ENCODE measurements at places on chromosomes 4 and X.

DNA sequence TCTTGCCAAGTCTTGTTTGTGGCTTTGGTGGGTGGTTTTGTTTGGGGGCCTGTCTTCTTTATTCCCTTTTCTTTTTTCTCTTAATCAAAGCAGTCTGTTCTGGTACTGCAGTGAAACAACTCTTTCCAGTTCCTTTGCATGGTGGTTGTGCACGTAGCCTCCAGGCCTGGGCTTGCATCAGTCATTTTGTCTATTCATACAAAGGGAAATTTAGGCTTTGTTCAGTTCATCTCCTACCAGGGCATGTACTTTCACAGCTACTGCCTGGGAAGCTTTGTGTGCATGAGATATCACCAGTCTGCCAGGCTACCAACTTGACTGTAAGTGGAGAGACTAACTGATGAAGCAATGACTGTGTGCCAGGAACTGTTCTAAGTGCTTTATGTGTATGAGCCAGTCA is 8.5 kb downstream of the TRIM2 start:
- no peak for DNase-seq

DNA sequence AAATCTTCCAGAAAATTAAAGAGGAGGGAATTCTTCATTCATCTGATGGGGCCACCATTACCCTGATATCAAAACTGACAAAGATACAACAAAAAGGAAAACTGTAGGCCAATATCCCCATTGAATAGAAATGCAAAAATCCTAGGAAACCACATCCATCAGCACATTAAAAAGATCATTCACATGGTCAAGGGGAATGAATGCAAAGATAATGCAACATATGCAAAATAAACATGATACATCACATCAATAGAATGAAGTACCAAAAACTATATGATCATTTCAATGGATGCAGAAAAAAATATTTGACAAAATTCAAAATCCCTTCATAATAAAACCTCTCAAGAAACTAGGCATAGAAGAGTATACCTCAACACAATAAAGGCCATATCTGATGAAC is 108.9 kb upstream of the SH3RF1 start:
- DNase-seq: no peak

GRCh38 chr4:85368932-85369331 is 106.0 kb upstream of the ARHGAP24 start:
- no peak for DNase-seq

- DNase-seq: no peak
Measured at GRCh38 chr4:88189881-88190585, 31.6 kb upstream of the ABCG2 start.

- DNase-seq: peak; percentile 55
Measured at GRCh38 chr4:155552180-155552579, 114.5 kb upstream of the GUCY1A1 start.

GRCh38 chrX:152884171-152884570 is 13.7 kb upstream of the ZNF185 start:
- DNase-seq: no peak

DNA sequence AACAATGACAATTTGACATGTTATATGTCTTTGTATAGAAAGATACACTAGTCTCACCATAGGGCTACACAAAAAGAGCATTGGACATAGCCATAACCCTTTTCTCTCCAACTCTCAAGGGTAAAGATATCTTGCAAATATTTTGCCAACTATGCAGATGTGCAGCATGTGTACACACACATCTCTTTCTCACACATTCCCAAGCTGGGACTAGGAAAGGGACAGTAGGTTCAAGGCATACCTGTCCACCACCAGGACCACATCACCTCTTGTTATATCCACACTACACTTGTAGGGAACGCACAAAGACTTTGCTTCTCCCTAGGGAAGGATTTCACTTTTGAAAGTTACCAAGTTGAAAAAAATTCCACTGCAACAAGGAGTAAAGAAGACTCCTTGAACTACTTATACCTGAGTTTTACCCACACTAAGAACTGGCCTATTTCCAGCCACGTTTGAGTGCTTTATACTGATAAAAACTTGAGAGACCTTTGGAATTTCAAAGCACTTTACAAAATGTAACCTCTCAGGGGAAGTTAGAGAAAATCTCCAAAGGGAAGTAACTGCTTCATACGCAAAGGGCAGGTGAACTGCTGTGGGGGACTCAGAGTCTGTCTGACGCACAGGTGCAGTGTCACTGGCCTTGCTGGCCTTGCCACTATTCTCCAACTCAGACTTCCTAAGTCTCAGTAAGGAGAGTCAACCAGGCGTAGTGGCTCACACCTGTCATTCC is 36.9 kb downstream of the NR3C2 start:
- no peak for DNase-seq

- DNase-seq: no peak
Measured at GRCh38 chr4:10981576-10981975, 297.0 kb upstream of the CLNK start.

GRCh38 chr4:176533159-176533558 is 213.4 kb downstream of the SPCS3 start:
- DNase-seq: no peak

- no peak for DNase-seq
Measured at GRCh38 chr4:5890063-5890727, 2.7 kb downstream of the CRMP1 start.

DNA sequence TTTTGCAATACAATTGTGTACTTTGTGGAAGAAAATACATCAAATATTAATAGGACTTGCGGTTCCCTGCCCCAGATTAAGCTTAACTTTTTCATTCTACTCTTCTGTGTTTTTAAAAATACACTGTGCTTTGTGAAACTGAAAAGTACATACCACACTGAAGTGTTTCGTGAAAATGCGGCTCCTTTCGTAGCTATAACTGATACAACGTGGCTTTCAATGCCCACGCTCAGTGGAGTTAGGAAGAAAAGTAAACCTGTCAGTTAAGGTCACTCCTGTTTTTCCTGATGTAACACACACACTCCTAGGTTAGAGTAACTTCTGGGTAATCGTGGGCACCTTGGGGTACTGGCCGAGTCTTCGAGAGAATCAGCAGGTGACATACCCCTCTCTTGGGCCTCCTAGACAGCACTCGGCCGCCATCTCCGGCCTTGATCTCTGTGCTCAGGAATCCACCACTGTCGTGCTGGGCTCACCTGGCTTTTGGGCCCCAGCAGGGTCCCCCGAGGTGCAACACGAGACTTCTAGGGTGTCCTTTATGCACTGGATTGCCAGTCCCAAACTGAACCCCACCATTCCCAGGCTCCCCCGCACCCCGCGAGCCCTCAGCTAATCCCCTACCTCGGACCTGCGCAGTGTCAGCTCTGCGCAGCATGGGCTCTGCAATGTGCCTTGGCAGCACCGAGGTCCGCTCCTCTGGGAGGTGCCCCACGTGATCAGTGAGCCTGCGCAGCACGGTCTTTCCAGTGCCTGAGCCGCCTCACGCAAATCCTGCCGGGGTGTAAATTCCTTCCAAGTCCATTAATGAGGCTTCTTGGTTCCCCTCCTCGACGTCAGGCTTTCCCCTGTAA is 162.6 kb upstream of the INTU start:
- DNase-seq: no peak

- peak; percentile 0 for DNase-seq
Measured at GRCh38 chrX:72526534-72527508, 45.8 kb downstream of the HDAC8 start.

- no peak for DNase-seq
Measured at GRCh38 chr4:140584439-140584838, 15.7 kb upstream of the UCP1 start.

GRCh38 chr4:159227378-159227777 is 124.5 kb downstream of the RAPGEF2 start:
- peak; percentile 15 for DNase-seq

DNA sequence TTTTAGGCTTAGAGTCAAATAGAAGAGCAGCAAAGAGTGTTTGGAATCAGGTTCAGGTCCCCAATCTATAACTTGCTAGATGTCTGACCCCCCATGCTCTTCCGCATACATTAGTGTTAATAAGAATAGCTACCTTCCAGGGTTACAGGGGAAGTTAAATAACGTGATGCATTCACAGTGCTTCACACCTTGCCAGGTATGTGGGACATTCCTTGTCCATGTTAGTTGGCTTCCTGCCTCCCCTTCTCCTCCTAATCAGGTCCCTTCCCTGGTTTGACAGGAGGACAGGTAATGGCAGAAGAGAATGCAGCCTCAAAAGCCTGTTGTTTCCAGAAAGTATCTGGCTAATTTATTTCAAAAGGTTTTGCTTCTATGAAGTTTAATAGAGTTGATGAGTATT is 248.7 kb downstream of the MID1IP1 start:
- no peak for DNase-seq

GRCh38 chrX:151239751-151240150 is 63.4 kb downstream of the GPR50 start:
- DNase-seq: no peak

DNA sequence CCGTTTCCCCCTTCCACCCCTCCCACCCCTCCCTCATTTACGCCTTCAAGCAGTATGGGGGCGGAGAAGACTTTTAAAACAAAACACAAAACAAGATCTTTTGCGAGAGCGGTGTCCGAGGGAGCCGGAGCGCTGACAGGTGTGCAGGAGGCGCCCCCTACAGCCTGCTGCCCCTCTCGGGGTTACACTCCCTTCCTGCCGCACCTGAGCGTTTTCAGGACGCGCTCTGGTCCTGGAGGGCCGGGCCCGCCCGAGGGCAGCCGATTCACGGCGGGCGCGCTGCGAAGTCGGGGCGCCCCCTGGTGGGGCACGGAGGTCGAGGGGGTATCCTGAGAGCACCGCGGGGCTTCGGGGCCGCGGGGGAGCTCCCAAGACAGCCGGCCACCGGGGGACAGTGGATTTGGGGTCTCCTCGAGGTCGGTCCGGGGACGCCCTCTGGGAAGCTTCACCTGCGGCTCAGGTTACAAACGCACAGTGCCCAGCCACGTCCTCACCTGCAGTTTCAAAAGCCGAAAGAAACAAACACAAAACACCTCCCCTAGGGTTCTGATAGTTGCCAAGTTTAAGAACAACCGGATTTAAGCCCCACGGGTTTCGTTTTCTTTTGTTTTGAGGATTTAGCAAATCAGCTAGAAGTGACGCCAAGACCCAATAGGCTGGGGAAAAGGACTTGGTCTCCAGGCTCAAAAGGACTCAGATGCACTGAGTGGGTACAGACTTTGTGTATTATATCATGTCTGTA is 8.0 kb upstream of the NEUROG2 start:
- no peak for DNase-seq

GRCh38 chrX:41449131-41449530 is 2.0 kb downstream of the NYX start:
- no peak for DNase-seq

GRCh38 chr4:185134307-185134869 is 8.7 kb upstream of the SLC25A4 start:
- peak; percentile 30 for DNase-seq

- DNase-seq: no peak
Measured at GRCh38 chrX:68920561-68920960, 91.7 kb downstream of the EFNB1 start.

DNA sequence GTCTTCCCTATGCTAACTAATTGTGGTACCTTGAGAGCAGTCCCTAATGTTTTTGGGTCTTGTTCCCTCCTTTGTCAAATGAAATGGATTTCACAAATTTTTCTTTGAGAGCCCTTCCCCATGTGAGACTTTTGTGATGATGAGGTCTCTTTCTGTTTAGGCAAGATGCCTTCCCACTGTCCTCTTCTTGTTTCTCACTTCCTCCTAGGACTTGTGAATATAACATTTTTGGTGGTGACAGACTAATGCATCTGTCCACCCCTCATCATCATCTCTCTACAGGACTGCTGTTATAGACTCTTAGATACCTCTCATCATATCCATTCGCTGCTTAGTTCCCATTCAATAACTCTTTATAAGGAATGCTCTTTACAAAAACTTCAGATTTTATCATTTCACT is 8.7 kb upstream of the ANK2 start:
- DNase-seq: no peak

DNA sequence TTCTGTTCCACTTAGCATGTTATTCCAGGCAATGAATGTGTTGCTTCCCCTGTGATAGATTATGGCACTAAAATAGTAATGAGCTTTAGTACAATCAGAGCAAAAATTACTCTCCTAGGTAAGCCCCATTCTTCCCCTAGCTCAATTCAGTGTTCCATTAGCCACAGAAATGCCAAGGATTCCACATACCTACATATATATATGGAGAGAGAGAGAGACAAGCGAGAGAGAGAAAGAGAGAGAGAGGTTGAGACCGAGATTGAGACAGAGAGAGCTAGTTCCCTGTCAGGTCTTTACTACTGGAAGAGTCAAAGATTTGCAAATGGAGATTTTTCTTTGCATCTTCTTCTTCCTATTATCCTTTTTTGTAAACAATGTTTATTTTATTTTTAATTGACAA is 8.7 kb downstream of the LIMCH1 start:
- no peak for DNase-seq

DNA sequence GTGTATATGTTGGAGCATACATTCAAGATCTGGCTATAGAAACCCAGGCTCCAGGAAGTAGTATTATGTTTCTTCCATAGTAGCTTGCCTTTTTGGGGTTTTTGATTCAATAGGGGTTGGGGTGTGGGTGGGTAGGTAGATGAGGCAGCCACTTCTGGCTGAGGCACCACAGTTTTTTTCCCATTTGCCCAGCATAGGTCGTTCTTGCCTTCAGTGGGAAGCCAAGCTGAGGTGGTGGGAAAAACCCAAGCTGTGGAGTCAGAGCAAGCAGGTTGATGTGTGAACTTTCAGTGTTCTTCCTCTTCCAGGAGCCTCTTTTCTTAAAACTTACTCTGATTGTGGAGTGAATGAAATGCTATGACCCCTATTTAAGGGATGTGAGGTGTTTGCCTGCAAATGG is 67.0 kb upstream of the RPS6KA3 start:
- DNase-seq: no peak

GRCh38 chr4:167290678-167291077 is 56.4 kb upstream of the SPOCK3 start:
- DNase-seq: peak; percentile 15

GRCh38 chr4:65502131-65502701 is 168.1 kb downstream of the EPHA5 start:
- DNase-seq: peak; percentile 59

- DNase-seq: no peak
Measured at GRCh38 chr4:7430965-7431695, 3.6 kb downstream of the PSAPL1 start.

DNA sequence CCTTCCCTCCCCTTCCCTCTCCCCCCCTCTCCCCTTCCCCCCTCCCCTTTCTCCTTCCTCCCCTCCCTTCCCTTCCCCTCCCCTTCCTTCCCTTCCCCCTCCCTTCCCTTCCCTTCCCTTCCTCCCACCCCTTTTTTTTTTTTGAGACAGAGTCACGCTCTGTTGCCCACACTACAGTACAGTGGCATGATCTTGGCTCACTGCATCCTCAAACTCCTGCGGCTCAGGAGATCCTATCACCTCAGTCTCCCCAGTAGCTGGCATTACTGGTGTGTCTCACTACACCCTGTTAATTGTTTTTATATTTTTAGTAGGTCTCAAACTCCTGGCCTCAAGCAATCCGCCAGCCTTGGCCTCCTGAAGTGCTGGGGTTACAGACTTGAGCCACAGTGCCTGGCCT is 66.6 kb downstream of the TBC1D9 start:
- DNase-seq: no peak
